ENCODE measurements at places on chromosomes 2 and 18.

DNA sequence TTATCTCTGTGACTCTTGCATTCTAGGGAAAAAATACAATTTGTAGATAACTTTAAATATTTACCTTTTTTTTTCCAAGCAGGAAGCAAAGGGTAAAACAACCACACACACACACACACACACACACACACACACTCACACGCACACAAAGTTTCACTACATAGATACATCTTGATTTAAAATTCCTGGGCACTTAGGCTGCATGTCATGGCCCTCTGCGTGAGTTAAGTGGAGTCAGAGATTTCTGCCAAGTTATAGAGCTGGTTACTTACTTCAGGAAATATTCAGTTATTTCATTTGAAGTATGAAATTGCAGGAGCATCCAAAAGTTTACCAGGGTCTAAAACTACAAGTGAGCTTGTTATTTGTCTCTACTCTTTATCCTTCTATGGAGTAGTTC is 612.0 kb downstream of the IRS1 start:
- DNase-seq, result no peak

DNA sequence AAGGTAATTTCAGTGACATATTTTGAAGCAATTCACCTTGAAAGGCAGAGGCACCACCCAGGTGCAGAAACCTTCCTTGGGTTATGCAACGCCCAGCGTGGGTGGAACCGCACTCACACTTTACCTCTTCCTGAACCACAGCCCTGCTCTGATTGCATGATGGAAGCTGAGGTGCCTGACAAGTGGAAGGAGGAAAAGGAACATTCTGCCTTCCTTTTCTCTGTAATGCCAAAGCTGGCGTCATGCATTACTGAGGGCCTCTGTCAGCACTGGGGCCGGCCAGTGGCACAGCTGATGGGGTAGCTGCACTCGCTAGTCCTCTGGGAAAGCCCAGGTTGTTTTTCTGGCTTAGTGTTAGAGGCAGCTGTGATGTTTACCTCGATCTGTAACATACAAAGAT is 266.5 kb downstream of the NEDD4L start:
- DNase-seq, result no peak

GRCh38 chr18:39966275-39966674 is 1988.8 kb upstream of the PIK3C3 start:
- DNase-seq, result no peak

GRCh38 chr2:66915237-66915636 is 480.3 kb downstream of the MEIS1 start:
- DNase-seq, result no peak

DNA sequence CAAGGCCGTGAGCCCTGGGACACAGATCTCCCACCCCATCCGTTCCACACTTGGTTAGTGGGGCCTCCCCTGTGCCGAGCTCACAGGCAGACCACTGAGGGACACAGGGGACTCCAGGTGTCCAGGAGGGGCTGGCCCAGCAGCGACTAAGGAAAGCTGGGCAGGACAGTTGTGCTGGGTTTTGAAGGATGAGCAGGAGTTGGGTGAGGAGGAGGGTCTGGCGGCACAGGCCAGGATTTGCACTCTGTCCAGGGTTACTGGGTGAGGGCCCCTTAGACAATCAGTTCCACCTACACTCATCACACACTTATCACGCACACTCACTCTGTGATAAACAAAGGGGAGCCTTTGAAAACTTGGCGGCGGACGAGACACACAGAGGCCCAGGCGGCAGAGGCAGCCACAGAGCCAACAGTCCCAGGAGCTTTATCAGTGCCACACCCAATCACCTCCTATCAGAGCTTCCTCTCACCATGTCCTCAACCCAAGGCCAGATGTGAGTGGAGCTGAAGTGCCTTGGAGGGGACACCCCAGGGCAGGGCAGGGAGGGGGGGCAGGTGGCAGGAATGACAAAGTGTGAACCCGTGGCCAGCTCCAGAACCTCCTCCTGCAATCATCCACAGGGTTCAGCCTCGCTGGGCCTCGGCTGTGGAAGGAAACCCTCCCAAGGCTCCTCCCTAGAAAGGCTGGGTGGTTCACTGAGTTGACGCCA is 26.6 kb downstream of the BIN1 start:
- no peak for DNase-seq
